Occipital lobe (tissue), 3 donors: ENCODE measurements at places on chromosomes 1 and 21. TPM values are rescaled to one million over a fixed set of nuclear protein-coding genes. Genes with fewer than 3 reads are reported as not detected.

CLCA4 gene
- total RNA-seq = not detected

CFHR4 gene
- total RNA-seq = 0.31 TPM

GRCh38 chr1:62229932-62230331 lies 35.3 kb downstream of the L1TD1 start:
- DNase-seq = no peak

DNA sequence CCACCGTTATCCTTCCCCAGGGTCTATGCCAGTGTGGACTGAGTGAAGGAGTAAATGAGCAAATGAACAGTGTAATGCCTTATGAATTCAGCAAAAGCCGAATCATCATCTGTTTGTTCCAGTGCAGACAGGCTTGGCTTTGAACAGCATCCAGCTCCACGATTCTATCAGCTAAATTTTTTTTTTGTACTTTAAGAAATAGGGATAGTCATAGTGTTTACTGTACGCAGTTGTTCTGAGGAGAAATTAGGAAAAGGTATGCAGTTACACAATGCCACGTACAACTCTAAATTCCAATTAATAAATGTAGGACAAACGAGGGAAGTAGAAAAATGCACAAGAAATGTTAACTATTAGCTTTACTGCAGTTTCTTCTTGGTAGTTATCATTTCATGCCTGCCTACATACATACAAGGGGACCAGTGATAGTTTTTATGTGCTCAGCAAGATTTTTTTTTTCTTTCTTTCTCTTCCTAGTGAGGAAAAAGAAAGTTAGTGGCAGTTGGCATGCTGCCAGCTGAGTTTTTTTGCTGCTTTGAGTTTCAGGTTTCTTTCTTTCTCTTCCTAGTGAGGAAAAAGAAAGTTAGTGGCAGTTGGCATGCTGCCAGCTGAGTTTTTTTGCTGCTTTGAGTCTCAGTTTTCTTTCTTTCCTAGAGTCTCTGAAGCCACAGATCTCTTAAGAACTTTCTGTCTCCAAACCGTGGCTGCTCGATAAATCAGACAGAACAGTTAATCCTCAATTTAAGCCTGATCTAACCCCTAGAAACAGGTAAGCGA lies at the start of gene IFI44L:
Gene IFI44L, plus strand, starts transcription at position 646 of the 777 bp plus-strand sequence. CDS start 7,468 bp downstream, outside the sequence.
- no peak for DNase-seq

- no peak for DNase-seq
Observed at GRCh38 chr1:44616991-44617702, 57.1 kb downstream of the TMEM53 start.

GJB3 gene
- not detected for total RNA-seq

SNX27 gene
- 88.1 TPM for total RNA-seq

- peak; percentile 76 for DNase-seq
Observed at GRCh38 chr1:163069142-163069541, at the start of gene RGS4. TSS of gene RGS4 (plus strand) at chr1:163069361. CDS start at chr1:163069485, 124 bp downstream.

OPTC gene
- not detected for total RNA-seq

HRNR gene
- total RNA-seq = not detected

DNA sequence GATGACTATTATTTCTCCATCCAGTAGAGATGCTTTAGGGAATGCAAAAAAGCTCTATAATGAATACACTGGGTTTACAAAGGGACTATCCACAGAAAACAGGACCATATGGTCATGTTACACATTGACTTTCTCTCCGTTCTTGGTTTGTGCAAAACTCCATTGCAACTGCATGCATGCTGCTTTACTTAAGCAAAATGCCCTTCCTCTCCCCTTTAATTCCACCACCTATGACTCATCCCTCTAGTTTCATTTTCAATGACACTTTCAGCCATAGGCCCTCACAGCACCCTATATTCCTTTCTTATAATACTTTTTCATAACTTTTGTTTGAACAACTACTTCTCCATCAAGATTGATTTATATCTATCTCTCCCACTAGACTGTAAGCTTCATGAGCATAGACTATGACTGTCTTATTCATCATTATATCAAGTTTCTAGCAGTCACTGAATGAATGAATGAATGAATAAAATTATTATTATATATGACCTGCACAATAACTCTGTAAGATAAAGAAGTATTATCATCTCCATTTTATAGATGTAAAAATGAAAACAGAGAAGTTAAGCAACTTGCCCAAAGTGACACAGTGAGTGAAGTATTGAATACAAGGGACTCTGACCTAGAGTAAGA lies 248.9 kb downstream of the PLPP3 start:
- no peak for DNase-seq

DNA sequence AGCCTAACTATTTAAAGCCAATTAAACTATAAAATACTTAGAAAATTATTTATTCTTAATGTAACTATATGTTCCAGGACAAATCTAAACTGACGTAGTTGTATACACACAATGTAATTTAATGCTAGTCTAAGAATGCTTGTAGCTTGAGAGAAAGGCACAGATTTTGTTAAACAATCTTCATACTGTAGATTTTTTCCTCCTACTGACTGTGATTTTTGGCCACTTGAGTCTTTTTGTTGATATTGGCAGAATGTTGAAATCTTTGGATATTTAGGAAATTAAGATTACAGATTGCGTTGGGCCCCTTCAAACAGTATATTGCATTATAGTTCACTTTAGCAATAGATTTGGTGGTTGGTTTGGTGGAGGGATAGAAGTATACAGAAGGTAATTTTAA lies 40.5 kb downstream of the ATF3 start:
- DNase-seq = no peak

- no peak for DNase-seq
Observed at GRCh38 chr1:244224487-244225430, 173.7 kb downstream of the ZBTB18 start.

OR2M3 gene
- 0.16 TPM for total RNA-seq

- no peak for DNase-seq
Observed at GRCh38 chr1:46523496-46524353, 27.7 kb downstream of the KNCN start.

DNA sequence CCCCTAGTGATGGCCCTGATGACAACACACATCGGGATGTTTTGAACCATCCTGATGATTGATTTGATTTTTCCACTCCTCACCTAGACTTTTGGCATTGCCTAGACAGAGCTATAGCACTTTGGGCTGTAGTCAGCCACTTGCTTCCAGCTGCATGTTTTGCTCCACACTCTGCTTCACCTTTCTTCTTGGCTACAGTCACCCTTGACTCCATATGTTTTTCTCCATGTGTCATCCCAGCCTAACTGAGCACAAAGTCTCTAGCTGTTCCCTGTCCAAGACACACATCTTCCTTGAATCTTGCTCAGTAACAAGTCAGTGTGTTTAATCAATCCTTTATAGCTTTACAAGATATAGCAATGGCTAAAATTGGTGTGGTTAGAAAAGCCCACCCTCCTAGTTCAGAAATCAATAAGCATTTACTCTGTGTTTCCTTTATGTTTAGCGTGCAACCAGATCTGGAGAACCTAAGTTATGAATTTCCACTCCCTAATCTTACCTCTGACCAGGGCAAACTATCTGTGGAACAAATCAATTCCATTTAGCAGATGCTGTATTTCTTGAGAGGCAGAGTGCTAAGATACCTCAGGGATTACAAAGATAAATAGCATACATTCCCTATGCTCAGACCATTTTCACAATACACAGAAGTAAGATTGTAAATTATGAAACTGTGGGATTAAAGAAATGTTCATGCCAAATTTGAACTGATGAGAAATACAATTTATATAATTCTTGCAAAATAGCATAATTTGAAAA lies 98.4 kb upstream of the LYPLAL1 start:
- no peak for DNase-seq

OSCP1 gene
- total RNA-seq = 16.4 TPM

KCNA3 gene
- 34.3 TPM for total RNA-seq

SH2D1B gene
- total RNA-seq = not detected

DNA sequence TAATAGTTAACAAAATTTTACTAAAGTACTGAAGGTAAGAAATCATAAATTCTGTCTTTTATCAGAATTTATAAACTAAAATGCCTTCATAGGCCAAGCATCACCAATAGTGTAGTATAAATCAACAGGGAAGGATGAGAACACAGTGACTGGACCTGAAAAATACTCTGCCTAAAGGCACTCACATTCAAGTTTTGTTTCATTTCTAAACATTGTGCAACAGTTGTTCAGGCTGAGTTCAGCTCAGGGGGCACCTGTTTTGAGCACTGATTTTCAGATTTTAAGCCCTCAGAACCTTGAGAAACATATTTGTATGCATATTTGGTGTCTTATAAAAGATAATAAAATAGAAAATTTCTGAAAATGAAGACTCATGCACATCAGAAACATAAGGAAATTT lies 12.4 kb downstream of the ACBD6 start:
- no peak for DNase-seq

DNA sequence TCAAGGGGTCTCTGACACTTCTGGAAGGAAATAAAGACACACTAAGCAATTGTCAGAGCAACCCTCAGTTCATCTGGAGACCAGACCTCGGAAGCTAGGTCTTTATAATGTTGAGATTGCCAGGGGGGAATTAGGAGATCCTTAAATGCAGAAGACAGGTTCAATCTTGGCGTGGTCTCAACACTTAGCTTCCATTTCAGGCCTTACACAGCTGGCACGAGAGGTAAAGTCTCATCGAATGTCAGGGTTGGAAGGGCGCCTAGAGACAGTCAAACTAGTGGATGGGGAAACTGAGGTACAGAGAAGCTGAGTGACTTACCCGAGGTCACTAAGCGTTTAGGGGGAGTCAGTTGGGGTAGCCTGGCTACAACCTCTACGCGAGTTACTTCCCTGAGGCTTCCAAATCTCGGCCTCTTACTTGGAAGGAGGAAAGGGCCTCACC lies 562 bp upstream of the EPB41 start:
- DNase-seq = no peak

NECTIN4 gene
- total RNA-seq = not detected

IFI44L gene
- 27.5 TPM for total RNA-seq

DNA sequence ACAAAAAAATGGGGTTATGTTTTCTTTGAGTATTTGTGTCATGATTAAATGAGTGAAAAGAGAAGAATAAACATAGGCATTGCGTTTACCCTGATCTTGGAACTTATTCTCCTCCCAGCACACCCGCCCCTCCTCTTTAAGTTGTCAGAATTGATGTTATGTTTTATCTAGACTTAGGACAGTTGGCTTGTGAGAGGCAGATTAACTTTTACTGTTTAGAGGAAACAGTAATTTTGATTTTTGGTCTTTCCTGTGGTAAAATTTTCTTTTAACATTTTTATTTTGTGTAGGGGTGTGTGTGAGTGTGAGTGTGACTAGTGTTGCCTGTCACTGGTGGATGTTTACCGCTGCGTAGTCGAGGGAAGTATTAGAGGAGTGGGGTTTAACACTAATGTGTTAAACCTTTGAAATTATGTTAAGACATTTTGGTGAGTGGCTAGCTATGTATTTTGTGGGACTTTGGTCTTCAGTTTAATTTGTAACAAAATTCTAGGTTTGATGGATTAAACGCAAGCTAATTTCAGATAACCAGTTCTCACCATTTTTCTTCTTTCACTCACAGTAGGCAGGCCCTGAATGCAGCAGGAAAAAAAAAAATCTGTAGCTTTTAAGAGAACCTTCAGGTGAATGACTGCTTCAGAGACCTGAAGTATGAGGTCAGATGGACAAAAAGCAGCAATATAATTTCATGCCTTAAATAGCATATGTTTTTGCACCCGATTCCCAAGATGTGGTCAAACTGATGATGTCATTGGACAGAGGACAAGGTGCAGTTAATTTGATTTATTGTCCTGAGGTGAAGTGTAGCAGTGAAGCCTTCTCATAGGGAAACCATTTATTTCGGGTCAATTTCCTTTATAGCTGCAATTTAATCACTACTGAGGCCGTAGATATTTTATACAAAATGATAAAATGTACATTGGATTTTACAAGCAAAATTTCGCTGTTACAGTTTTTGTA lies 2.7 kb downstream of the POU2F1 start:
- DNase-seq = no peak

DNA sequence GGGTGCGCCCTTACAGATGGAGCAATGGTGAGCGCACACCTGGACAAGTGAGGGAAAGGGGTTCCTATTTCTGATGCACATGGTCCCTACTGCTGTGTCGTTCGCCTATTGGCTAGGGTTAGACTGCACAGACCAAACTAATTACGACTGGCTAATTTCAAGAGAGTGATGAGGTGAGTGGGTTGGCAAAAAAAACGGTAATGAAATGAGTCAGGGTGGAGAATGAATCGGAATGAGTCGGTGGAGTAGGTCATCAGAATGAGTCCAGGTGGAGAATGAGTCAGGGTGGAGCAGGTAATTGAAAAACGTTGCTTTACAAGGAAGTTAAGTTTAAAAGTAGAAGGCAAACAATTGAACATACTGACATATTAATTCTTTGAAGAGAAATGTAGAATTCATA lies 79.8 kb downstream of the WDR4 start:
- DNase-seq = no peak

DNA sequence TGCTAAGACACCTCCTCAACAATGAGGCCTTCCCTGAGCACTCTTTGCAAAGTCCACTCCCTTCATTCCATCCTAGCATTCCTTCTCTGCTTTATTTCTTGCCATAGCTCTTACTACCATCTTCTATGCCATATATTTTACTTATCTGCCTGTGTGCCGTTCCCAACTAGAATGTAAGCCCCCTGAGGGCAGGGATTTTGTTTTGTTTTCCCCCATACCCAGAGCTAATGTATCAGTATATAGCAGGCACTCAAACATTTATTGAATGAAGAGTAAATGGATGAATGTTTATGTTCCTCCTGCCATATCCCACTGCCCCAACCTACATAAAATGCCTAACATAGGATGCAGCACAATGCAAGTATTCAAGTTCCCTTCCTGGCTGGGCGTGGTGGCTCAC lies 14.9 kb upstream of the PPP1R15B start:
- no peak for DNase-seq

DNA sequence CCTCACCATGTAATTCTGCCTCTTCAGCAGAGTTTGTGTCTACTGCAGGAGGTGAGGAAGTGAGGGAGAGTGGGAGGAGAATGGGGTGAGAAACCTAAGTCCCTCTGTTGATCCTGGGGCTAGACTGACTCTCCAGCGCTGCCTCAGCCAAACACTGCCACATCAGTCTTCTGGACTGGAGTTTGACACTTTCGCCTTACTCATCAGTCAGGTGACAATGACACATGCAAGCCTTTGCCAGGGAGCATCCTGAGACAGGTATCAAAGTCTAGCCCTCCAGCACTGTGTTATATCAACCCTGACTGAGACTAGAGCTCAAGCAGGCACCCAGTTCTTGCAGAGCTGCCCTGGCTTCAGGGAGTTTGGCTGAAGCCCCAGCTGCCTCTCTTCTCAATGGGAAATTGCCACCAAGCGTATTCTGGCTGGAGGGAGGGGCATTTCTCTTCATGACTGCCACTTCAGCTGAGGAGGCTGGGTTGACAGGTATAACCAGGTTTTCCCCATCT lies 33.3 kb upstream of the SUCO start:
- DNase-seq = no peak

GRCh38 chr1:61241411-61241838 lies 159.1 kb downstream of the NFIA start:
- DNase-seq = peak; percentile 34

DNA sequence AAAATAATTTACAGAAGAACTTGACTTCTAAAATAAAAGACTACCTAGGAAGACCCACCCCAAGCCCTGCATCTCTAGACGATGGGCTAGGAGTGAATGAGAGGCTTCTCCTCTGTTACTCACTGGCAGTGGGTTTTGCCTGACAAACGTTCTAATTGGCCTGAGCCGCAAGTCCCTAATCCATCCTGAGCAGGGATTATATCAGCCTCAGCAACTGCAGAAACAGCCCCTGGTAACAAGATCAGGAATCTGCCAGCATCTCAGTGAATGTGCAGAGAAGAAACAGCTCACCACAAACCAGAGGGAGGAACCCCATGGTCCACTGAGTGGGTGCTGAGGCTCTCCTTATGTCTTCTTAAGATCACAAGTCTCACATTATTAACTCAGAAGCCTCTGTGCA lies 240.6 kb downstream of the BRINP2 start:
- no peak for DNase-seq

- DNase-seq = no peak
Observed at GRCh38 chr21:18164483-18164882, 80.2 kb upstream of the CHODL start.

OPRD1 gene
- total RNA-seq = 0.31 TPM
